ENCODE measurements at places on chromosomes 4 and X. TPM values are rescaled to one million over a fixed set of nuclear protein-coding genes. Genes with fewer than 3 reads are reported as not detected.

LANCL3 gene
- total RNA-seq = 1.2 TPM

- H3K4me1 ChIP-seq = no peaks in the 10 kb centered on the region
- H3K27ac ChIP-seq = peak overlapping the region; percentile 82
- H3K36me3 ChIP-seq = peaks cover 20% of the 10 kb centered on the region
- DNase-seq = no peak
Observed at GRCh38 chr4:38677441-38677840, 13.4 kb downstream of the KLF3 start.

GRCh38 chrX:69493766-69494165 lies 10.4 kb upstream of the NALF2 start:
- H3K27me3 ChIP-seq = no peaks in the 10 kb centered on the region
- no peak overlapping the region for H3K4me3 ChIP-seq
- no peak overlapping the region for H3K27ac ChIP-seq
- DNase-seq = no peak

EIF2S3 gene
- total RNA-seq = 77.2 TPM

DNA sequence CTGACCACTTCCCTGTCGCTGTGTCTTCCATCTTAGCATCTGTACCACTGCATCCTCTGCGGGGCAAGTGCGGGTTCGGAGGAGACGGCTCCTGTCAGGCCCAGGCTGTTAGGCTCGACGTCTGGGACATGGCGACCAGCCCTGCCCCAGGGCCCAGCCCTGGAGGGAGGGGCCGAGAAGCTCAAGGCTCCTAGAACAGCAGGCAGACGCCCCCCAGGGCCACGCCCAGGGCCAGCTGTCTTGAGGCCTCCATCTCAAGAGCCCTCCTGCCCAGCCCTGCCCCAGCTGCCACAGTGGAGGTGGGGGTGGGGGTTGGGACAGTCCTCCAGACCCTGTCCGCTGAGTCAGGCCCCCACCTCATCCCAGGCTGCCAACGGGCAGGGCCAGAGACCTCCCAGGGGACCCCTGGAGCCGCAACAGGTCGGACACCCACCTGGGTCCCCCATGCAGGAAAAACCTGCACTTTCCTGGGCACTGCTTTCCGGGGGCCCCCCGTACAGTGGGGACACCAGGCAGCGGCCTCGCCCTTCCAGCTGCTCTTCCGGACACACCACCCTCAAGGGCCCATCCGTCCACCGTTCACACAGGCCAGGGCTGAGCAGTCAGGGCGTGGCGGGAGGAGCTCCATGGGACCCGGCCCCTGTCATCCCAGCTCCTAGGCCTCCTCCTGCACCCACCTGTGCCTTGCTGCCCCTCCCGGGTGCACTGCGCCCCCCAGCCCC lies 83.1 kb downstream of the FAM53A start:
- H3K36me3 ChIP-seq = no peaks in the 10 kb centered on the region
- no peaks in the 10 kb centered on the region for H3K4me1 ChIP-seq
- no peak for DNase-seq
- no peak overlapping the region for H3K4me3 ChIP-seq

LAGE3 gene
- total RNA-seq = 25.7 TPM

- H3K27me3 ChIP-seq = no peaks in the 10 kb centered on the region
- H3K4me3 ChIP-seq = no peak overlapping the region
- no peak for DNase-seq
- H3K4me1 ChIP-seq = no peaks in the 10 kb centered on the region
- H3K27ac ChIP-seq = no peak overlapping the region
- no peaks in the 10 kb centered on the region for H3K36me3 ChIP-seq
Observed at GRCh38 chrX:19718642-19719041, 168.8 kb downstream of the SH3KBP1 start.

GRCh38 chr4:100100985-100101384 lies 89.3 kb downstream of the DDIT4L start:
- no peak overlapping the region for H3K4me3 ChIP-seq
- no peaks in the 10 kb centered on the region for H3K4me1 ChIP-seq
- H3K27me3 ChIP-seq = no peaks in the 10 kb centered on the region
- no peaks in the 10 kb centered on the region for H3K36me3 ChIP-seq

GRCh38 chr4:174056959-174057358 lies 226.5 kb downstream of the FBXO8 start:
- H3K27me3 ChIP-seq = no peaks in the 10 kb centered on the region
- H3K4me1 ChIP-seq = no peaks in the 10 kb centered on the region
- no peak overlapping the region for H3K4me3 ChIP-seq
- DNase-seq = no peak
- no peaks in the 10 kb centered on the region for H3K36me3 ChIP-seq

- H3K4me3 ChIP-seq = no peak overlapping the region
- no peaks in the 10 kb centered on the region for H3K36me3 ChIP-seq
- no peaks in the 10 kb centered on the region for H3K27me3 ChIP-seq
- peak overlapping the region; percentile 46 for H3K27ac ChIP-seq
- no peak for DNase-seq
- H3K4me1 ChIP-seq = no peaks in the 10 kb centered on the region
Observed at GRCh38 chr4:168797738-168798375, 212.2 kb downstream of the CBR4 start.

- H3K27ac ChIP-seq = peak overlapping the region; percentile 30
- no peaks in the 10 kb centered on the region for H3K4me1 ChIP-seq
- no peak for DNase-seq
- no peaks in the 10 kb centered on the region for H3K27me3 ChIP-seq
Observed at GRCh38 chrX:15299941-15300851, 15.2 kb downstream of the ASB11 start.

NEUROG2 gene
- total RNA-seq = not detected

RPL34 gene
- total RNA-seq = 691 TPM

GAGE12F gene
- total RNA-seq = not detected

DNA sequence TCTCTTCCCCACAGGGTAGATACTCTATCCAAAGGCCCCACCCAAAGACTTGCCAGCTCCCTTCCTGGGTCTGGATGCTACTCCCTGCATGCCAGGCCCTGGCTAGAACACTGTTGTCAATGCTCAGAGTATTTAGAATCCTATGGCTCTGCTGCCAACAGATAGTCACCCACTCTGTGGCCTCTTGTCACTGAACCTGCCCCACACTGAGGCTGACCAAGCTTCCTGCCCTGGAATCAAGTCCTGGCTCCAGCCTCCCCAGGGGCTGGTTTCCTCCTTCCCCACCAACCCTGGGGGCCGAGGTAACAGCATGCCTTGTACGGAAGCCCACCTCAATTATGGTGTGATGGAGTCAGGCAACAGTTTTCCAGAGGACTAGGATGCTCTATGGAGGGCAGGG lies 63.3 kb downstream of the EFNB1 start:
- H3K4me3 ChIP-seq = no peak overlapping the region
- peaks cover 32% of the 10 kb centered on the region for H3K4me1 ChIP-seq
- no peaks in the 10 kb centered on the region for H3K27me3 ChIP-seq
- no peak overlapping the region for H3K27ac ChIP-seq

MAGEE2 gene
- total RNA-seq = not detected

GRCh38 chrX:18875256-18875878 lies 108.5 kb downstream of the PHKA2 start:
- no peaks in the 10 kb centered on the region for H3K27me3 ChIP-seq
- no peaks in the 10 kb centered on the region for H3K36me3 ChIP-seq
- peaks cover 19% of the 10 kb centered on the region for H3K4me1 ChIP-seq
- no peak overlapping the region for H3K27ac ChIP-seq
- DNase-seq = no peak

DNA sequence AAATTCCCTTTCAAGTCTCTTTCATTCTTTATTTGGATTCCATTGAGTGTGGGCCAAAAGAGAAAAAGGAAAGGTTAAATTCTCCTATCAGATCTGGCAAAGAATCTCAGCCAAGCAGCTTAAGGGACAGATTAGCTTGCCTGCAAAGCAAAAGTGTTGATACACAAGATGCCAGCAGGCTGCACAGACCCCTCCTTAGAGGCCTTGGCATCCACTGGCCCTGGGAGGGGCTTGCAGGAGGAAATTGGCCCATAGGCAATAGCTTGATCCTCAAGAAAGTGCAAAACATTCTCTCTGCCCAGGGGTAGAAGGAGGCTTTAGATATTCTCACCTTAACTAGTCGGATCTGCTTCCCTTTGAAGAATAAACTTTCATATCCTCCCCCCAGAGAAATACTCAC lies 300.4 kb upstream of the CPEB2 start:
- no peak overlapping the region for H3K27ac ChIP-seq
- DNase-seq = no peak
- no peak overlapping the region for H3K4me3 ChIP-seq

- no peak overlapping the region for H3K4me3 ChIP-seq
- H3K36me3 ChIP-seq = peaks cover 8% of the 10 kb centered on the region
- no peaks in the 10 kb centered on the region for H3K4me1 ChIP-seq
- H3K27ac ChIP-seq = no peak overlapping the region
- H3K27me3 ChIP-seq = no peaks in the 10 kb centered on the region
Observed at GRCh38 chr4:169986369-169986768, 39.8 kb downstream of the MFAP3L start.

GRCh38 chrX:45719751-45720501 lies 519.2 kb upstream of the DIPK2B start:
- no peaks in the 10 kb centered on the region for H3K4me1 ChIP-seq
- DNase-seq = no peak
- no peak overlapping the region for H3K4me3 ChIP-seq

- no peak overlapping the region for H3K4me3 ChIP-seq
- H3K4me1 ChIP-seq = no peaks in the 10 kb centered on the region
- no peaks in the 10 kb centered on the region for H3K36me3 ChIP-seq
- H3K27ac ChIP-seq = no peak overlapping the region
Observed at GRCh38 chrX:122220644-122221373, 963.3 kb upstream of the GRIA3 start.

CORIN gene
- 0.22 TPM for total RNA-seq

Data from tibial nerve (tissue), 4 donors.